Endothelial cell (in vitro differentiated cells): ENCODE measurements at places on chromosomes 3 and 15. TPM values are rescaled to one million over a fixed set of nuclear protein-coding genes. Genes with fewer than 3 reads are reported as not detected.

GRCh38 chr3:4398941-4399245 is 68.2 kb downstream of the SUMF1 start:
- DNase-seq = no peak

GRCh38 chr3:40366203-40367162 is 20.5 kb upstream of the ENTPD3 start:
- DNase-seq = no peak

DNA sequence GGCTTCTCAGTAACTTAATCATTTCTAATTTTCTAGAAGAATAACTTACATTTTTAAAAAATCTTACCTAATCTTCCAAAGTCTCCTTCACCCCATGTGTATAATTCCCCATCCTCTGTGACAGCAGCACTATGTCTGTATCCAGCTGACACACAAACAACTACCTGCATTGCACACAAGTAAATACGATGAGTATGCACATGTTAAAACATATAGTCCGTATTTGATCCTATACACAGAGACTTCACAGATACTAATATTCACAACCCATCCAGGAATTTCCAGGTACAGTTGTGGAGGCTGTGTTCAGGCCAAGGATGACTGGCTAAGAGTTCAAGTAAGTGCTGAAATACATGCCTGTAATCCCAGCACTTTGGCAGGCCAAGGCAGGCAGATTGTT is 78.6 kb downstream of the HERC1 start:
- no peak for DNase-seq

- DNase-seq = no peak
These were observed 100.4 kb upstream of the PPP2R3A start for GRCh38 chr3:135865085-135865484.

- DNase-seq = no peak
These were observed 16.0 kb downstream of the TOMM70 start for GRCh38 chr3:100384733-100385525.

DNA sequence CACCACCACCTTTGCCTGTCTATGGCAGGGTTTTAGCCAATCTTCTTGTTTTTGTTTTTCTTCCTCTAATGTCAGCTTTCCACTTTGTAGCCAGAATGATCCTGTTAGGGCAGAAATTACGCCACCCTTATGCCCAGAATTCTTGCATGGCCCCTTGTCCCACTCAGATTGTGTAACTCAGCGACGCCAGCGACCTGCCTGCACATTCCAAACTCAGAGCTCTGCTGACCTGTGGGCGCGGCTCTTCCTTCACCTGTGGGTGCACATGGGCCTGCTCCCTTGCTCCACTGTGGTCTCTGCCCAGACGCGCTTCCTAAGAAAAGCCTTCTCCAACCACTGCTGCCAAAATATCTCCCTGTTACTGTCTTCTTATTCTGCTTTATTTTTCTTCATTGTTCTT is 45.0 kb downstream of the MED12L start:
- no peak for DNase-seq

SPINK8 gene
- not detected for total RNA-seq

CCR3 gene
- total RNA-seq = not detected

LTF gene
- not detected for total RNA-seq

HYAL3 gene
- 12.7 TPM for total RNA-seq

AP3B2 gene
- 5.6 TPM for total RNA-seq

FBXL22 gene
- 0.31 TPM for total RNA-seq
